ENCODE measurements at places on chromosomes 1 and 21. TPM values are rescaled to one million over a fixed set of nuclear protein-coding genes. Genes with fewer than 3 reads are reported as not detected.
A peak's percentile ranks its signal among the peaks of the same experiment; 100 is the strongest.

GRCh38 chr1:23394684-23395083, 25.0 kb upstream of the ZNF436 start:
- no peaks in the 10 kb centered on the region for H3K4me1 ChIP-seq
- no peak overlapping the region for H3K4me3 ChIP-seq

Gene CAPN9
- not detected for total RNA-seq

- H3K4me3 ChIP-seq = no peak overlapping the region
- H3K27ac ChIP-seq = no peak overlapping the region
- H3K4me1 ChIP-seq = no peaks in the 10 kb centered on the region
- no peaks in the 10 kb centered on the region for H3K36me3 ChIP-seq
- no peaks in the 10 kb centered on the region for H3K27me3 ChIP-seq
These were observed 73.2 kb downstream of the ADGRL2 start for GRCh38 chr1:81873946-81874345.

DNA sequence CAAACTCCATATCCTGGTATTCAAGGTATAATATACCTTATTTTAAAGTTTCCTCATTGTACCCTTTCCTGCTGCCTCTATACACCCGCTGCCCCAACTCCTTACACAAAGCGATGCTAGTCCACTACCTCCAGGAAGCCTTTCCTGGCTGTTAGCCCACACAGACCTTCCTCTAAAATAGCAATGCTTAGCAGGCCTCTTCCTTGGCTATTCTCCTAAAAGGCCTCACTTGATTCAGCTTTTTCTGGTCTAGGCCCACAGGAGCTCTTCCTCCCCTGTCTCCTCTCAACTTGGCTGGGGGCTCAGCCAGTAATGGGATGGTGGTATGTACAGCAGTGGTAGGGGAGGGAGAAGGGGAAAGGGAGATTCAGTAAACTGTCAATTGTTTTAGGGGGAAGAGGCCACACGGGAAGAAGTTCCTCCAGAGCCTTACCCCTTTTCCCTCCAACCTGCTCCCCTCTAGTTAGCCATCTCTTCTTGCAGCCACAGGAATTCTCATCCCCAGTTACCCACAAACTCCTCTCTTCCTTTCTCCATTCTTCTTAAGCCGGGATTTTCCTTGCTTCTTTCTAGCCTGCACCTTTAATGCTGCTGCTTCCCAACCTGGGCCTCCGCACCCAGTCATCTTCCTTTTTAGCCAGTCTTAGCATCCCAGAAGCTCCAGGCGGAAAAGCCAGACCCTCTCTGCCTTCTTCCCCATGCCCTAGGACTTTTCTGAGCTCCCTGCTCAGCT, 2.6 kb downstream of the LRRC41 start:
- no peak for DNase-seq
- H3K4me3 ChIP-seq = peak overlapping the region; percentile 79
- peak overlapping the region; percentile 95 for H3K27ac ChIP-seq
- H3K4me1 ChIP-seq = peaks cover 10% of the 10 kb centered on the region
- H3K27me3 ChIP-seq = no peaks in the 10 kb centered on the region
- no peaks in the 10 kb centered on the region for H3K36me3 ChIP-seq

DNA sequence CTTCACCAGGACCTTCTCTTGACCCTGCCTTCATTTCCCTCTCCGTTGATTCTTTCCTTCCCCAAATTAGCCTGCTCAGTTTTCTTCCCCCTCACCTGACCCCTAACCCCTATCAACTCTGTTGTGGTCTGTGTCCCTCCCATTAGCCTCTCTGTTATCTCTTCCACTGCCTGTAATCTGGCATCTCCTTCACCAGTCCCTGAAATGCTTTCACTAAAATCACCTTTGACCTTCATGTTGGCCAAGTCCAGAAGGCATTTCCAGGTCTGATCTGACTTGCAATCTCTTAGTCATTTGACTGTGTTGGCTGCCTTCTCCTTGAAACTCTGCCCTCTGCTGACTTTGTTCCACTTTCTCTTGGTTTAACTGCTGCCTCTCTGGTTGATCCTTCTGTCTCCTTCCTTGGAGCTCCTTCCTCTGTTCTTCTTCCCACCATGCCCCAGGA, 28.2 kb downstream of the ATP8B2 start:
- H3K4me1 ChIP-seq = peaks cover 5% of the 10 kb centered on the region
- DNase-seq = peak; percentile 41
- H3K4me3 ChIP-seq = peak overlapping the region; percentile 32
- H3K27ac ChIP-seq = peak overlapping the region; percentile 65
- no peaks in the 10 kb centered on the region for H3K27me3 ChIP-seq
